ENCODE measurements at places on chromosomes 1 and 21.

DNA sequence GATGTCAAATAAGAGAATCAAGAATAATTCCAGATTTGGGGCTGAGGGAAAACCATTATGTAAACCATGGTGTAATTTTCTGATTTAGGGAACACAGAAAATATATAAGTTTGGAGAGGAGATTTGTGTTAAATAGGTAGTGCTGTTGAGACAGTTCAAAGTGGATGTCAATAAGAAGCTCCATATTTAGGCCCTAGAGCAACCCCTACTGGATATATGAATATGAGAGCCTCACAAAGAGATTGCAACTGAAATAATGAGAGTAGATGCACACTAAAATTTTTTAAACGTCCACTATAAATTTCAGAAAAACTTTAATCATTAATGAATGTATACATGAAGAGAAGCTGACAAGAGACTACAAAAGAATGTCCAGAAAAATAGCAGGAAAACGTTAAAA is 1447.8 kb upstream of the PRMT6 start:
- no peak for DNase-seq

DNA sequence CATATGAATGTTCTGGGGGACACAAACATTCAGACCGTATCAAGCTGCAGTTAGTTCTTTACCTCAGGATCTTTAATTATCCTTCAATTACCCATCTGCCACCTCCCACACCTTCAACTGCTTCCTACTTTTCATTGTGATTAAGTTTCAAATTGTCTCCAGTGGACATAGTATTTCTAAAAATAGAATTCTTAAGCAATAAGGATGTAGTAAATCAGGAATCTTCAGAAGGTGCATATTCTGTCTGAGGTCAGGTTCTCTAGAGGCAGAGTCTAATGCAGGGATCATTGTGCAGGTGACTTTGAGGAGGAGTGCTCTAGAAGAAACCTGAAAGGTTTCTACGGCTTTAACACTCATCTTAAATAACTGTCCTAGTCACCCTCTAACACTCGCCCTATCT is 102.6 kb upstream of the PPP2R5A start:
- no peak for DNase-seq

DNA sequence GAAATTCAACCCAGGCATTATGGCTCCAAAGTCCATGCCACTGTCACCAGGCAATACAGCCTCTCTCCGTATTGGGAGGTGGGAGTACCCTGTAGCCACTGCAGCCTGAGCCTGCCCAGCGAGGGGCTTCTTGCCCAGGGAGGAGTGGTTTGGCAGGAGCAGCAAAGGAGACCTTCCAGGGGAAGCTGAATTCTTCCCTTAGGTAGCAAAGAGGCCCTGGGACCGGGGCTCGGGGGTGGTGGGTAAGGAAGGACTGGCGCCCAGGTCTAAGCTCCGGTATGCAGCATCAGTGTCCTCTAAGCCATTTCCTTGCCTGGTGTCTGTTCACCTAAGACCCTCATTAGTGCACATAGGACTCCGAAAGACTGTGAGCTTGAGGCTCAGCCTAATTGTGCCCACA is 17.0 kb downstream of the TNNT2 start:
- no peak for DNase-seq

- DNase-seq = no peak
These were observed 86.7 kb upstream of the CLDN14 start for GRCh38 chr21:36566644-36567043.

GRCh38 chr1:63148825-63149645 is 173.3 kb upstream of the FOXD3 start:
- no peak for DNase-seq

DNA sequence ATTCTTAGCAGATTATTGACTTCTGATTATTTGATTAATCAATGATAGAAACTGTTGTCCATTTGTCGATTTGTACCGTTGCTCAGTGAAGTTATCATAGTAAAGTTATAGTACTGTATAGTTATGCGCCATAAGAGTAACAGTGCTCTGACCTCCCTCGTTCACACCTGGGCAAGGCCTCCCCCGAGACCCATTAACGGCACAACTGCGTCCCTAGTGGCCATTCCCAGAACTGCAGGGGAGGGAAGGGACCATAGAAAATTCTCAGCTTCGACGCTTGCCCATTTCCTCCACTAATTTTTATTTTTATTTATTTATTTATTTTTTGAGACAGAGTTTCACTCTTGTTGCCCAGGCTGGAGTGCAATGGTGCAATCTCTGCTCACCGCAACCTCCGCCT is 334.4 kb downstream of the DSCAM start:
- no peak for DNase-seq

All from CD4-positive, alpha-beta T cell treated with Interleukin-12 subunit alpha and Interleukin-12 subunit beta, for 1 hour (primary cell).